ENCODE measurements at places on chromosomes 1 and 21.

GRCh38 chr21:23695443-23695842 lies 1911.8 kb downstream of the MRPL39 start:
- no peak for DNase-seq

GRCh38 chr1:24416666-24417391 lies 1.2 kb downstream of the NIPAL3 start:
- DNase-seq: peak; percentile 67

DNA sequence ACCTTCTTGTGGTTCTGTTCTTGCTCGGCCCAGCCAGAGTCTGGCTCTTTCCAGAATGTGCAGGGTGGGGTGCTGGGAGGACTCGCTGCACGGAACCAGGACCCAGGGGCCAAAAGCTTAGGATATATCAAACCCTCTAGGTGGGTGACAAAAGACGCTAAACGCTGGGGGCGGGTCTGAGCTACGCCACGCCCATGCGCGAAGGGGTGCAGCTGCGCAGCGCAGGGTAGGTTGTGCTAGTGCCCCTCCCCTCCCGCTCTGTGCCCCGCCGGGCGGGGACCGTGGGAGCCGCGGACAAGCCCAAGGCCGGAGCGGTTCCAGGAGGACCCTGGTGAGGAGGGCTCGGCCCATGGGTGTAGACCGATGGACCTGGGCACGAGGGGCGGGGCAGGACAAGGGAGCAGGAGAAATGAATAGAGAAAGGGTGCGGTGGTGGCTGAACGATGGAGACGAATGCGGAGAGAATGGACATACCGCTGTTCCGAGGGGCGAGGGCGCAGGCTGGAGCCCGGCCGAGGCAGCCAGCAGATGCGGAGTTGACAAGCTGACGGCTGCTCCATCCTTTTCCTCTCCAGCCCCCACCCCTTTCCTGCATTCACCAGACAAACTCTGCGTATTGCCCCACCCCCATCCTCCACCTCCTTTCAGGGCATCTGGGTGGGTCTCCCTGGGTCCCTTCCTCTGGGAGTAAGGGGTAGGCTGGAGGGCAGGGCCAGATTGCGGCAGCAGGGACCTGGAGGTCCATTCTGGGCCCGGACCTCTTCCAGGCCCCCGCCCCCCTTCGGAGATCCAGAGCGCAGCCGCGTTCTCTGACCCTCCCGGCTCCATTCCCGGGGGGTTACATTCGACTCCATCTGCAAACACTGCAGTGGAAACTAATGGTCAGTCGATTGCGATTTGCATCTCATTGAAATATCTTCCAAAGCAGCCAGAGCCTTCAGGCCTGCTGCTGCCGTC lies at the start of gene RUSC1:
TSS of gene RUSC1 (plus strand) at position 234 of the 957 bp plus-strand sequence. CDS start 880 bp downstream, outside the sequence.
- DNase-seq: peak; percentile 65

DNA sequence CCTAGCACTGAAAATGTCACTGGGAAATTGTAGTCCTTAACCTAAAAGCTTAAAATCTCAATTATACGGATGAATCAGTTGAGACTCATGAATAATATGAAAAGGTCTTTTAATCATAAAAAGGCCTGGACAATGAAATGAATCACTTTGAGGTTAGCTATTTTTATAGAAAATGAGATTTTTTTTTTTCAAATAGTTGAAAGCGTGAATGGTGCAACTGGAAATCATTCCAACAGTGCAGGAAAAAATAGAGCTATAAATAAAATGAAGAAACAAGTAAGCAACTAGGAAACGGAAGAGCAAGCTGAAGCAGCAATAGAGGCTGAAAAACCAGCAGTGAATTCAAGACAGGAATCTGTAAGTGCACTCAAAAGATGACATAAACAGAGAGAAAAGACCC lies 142.9 kb downstream of the BACH1 start:
- no peak for DNase-seq

DNA sequence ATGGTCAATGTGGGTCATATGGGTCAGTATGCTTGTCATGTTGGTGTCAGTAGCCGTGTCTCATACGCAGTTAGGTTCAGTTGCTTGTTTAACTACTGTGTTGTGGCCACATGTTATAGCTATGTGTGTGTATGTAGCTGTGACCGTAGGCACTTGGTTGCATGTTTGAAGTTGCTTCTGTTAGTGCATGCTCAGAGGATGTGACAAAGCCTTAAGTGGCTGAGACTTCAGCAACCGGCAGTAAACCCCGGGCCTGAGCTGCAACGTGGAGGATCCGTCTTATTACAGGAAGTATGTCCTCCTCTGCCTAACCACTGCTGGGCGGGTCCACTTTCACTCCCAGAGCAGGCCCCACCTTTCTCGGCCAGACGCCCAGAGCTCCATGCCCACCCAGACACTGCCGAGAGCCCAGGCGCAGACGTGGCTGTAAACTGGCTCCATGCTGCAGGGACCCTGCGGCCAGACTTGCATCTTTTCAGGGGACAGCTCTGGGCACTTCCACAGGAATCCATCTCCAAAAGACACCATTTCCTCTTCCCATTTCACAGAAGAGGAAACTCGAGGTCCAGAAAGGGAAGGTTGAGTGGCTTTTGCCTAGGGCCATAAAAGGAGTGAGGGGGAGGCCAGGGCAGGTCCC lies 2.2 kb downstream of the TCEA3 start:
- DNase-seq: peak; percentile 11

- DNase-seq: peak; percentile 60
Observed at GRCh38 chr1:151047925-151048644, 534 bp downstream of the C1orf56 start.

DNA sequence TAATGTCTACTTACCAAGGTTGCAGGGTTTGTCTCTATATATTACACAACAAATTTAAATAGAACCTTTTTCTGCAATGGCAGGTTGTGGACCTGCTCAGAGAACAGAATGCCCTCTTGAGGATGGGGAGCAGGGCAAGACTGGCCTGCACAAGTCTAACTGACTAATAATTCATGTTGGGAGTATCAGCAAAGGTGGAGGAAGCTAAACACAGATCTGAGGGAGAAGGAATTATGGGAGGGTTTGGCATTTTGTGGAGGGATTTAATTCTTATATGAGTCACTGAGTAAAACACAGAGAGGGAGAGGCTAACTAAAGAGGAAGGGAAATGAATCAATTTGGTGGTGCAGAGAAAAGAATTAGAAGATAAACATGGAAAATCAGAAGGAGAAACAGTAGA lies 40.0 kb downstream of the CLDN17 start:
- no peak for DNase-seq

GRCh38 chr1:230110971-230111370 lies 43.9 kb downstream of the GALNT2 start:
- no peak for DNase-seq

DNA sequence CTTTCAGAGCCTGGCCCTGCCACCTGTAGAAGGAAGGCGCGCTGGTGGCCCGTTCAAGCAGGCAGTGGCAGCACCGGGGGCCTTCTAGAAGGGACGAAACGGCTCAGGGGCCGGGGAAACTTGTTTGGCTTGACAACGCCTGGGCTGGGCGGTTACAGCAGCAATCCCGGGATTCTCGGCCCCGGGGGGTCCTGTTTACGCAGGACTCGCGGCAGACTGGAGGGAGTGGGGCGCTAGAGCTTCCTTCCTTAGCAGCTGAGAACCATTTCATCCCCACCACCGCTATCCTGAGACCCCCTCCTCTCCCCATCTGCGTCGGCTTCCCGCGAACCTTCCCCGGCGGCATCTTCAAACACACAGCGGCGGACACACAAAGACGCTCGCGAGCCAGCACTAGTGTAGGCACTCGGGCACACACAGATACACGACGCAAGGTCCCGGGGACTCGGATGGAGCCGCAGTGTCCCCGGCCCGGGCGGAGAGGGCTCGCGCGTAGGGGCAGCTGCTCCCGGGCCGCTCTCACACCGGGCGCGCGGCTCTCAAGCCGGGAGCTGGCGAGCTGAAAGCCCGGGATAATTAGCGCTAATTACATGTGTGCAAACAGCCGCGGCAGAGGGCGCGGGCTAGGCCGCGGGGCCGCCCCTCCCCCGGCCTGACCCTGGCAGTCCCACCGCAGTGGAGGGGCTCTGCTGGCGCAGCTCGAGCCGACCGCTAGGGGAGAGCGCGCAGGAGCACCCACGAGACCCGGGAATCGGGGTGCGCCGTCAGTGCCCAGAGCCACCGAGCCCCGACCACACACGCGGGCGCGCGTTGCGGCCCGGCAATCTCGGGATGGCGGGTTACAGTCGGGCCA lies 271.4 kb downstream of the FOXD2 start:
- no peak for DNase-seq

DNA sequence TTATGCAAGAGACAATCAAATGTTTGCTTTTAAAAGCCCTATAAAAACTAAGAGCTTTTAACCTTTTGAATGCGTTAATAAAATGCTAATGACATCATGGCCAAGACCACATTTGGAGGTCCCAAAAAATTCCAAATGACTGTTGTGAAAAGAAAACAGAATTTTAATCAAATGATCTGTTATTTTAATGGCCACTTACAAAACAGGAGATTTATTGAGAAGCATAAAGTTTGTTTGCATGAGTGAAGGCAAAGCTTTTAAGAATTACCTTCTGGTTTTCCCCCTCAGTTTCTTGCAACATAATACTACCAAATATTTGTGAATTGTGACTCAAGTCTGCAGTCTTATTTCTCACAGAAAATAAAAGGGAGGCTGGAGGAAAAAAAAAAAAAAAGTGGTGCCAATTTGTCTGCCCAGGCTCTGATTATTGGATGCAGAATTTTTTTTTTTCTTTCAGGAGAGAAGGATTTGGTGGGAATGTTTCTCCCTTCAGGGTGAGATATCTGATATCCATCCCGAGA lies 60.7 kb downstream of the GORAB start:
- DNase-seq: no peak

DNA sequence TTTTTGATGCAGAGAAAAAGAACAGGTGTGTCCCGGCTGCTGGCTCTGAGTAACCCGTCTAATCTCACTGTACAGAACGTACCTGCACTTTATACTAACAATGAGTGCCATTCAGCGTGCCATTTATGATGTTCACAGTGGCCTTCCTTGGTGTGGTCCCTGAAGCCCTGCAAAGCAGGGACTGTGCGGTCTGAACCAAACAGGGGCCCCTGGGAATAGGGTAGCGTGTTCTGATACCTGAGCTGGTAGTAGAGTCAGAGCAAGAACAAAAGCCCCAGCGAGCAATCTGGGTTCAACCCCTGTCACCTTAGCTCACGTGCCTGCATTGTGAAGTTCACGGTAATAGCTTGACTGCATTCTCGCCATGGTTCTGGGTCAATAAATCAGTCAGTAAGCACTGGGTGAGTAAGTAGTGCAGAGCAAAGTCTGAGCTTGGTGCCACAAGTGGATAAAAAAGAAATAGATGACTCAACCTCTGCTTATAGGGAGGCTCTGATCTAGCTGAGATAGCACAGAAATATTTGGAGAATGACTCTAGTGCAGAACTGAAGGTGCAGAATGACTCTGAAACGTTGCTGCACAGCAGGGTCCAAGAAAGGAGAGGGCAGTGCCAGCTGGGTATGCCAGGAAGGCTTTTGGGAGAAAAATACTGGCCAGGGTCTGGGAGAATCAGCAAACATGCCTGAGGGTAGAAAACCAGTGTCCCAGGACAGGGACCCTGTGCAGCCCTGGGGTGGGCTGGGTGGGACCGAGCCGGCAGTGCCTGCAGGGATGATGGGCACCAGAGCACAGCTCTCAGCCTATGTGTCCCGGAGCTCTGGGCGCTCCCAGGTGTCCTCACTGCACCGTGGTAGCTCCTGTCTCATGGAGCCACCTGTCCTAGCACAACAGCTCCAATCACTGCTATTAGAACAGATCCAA lies 125.9 kb downstream of the RHOU start:
- peak; percentile 91 for DNase-seq

GRCh38 chr21:45386336-45386727 lies 18.6 kb upstream of the COL18A1 start:
- DNase-seq: no peak

- no peak for DNase-seq
Observed at GRCh38 chr1:76289692-76290091, 215.1 kb downstream of the ST6GALNAC3 start.

- DNase-seq: no peak
Observed at GRCh38 chr21:45536301-45537081, 5.7 kb downstream of the SLC19A1 start.

- no peak for DNase-seq
Observed at GRCh38 chr1:171585715-171586114, 36.3 kb upstream of the MYOCOS start.

GRCh38 chr1:44801491-44802305 lies 1.5 kb downstream of the PLK3 start:
- DNase-seq: no peak

DNA sequence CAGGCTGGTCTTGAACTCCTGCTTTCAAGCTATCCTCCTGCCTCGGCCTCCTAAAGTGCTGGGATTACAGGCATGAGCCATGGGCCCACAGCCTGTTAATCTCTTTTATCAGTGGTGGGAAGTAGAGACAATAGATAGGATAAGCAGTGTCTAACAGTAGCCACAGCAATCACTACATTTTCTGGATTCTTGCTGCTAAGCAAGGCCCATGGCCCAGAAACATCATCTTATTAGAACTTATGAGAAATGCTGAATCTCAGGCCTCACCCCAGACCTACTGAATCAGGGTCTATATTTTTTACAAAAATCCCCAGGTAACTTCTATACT lies 29.7 kb downstream of the IGFN1 start:
- no peak for DNase-seq

DNA sequence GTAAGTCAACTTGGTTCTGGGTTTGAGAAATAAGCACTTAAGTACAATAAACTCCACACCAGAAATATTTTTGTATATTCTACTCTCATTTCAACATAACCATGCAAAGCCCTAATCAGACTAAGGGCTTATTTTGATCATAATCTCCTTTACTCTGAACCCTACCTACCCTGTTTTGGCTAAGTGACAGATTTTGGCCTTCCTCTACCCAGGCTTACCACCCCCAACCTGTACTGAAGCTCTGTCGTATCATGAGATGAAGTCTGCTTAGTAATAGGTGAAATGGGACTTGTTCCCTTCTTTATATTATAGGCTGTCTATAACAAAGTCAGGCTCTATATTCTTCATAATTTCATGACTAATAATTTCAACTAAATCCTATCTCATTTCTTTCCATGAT lies 135.5 kb downstream of the RERE start:
- DNase-seq: no peak

- no peak for DNase-seq
Observed at GRCh38 chr1:99018313-99018712, 13.7 kb upstream of the PLPPR5 start.

DNA sequence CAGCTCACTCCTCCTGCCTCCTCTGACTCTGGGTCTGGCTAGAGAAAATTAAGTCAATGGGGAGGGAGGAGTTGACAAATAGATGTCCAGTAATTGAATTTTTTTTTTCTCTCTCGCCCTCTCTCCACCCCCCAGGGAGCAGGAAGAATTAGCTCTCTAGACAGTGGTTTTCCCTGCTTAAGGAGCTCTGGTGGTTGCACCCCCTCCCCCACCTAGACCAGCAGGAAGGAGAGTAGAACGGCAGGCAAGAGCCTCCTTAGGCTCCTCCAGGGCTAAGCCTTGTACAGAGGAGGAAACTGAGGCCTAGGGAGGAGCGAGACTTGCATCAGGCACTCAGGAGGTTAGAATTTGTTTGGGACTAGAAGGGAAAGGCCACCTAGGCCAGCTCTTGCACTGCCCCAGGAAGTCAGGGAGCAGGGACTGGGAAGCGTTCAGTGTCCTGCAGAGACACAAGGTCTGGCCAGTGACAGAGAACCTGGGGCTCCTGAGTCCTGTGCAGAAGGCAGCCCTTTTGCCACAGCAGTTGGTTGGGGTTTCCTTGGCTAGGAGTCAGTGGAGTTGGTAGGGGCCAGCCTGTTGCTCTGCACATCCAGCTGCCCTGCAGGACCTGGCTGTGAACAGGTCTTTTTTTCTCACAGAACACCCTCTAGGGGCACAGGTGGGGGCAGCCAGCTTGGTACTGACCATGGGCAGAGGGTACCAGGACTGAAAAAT lies 49.5 kb upstream of the ACOT11 start:
- DNase-seq: no peak

GRCh38 chr1:113918243-113918642 lies 10.9 kb upstream of the HIPK1 start:
- no peak for DNase-seq

GRCh38 chr21:43578677-43579303 lies 80.5 kb downstream of the HSF2BP start:
- no peak for DNase-seq
